ENCODE measurements at places on chromosomes 3 and 15. TPM values are rescaled to one million over a fixed set of nuclear protein-coding genes. Genes with fewer than 3 reads are reported as not detected.

GRCh38 chr15:31077941-31078340 is 23.6 kb downstream of the TRPM1 start:
- DNase-seq = no peak

- peak; percentile 64 for DNase-seq
Measured at GRCh38 chr3:177934001-177934891, 602.0 kb upstream of the KCNMB2 start.

GRCh38 chr3:171018156-171018935 is 8.2 kb downstream of the SLC2A2 start:
- DNase-seq = no peak

DNA sequence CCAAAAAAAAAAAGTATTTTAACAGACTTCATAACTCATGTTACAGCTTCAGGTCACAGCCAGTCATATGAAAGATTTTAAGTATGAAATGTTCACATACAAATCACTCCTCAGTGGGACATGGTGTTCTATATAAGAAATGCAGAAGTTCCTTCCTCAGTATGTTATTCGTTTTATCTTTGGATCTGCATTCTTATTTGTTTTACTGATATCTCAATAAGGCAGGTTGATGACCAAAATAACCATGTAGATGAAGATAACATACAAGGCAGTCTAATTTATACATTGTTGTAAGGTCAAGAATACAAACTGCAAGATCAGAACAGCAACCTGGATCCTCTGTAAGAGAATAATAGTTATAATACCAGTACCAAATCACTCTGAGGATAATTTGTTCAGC is 75.6 kb downstream of the CHAC1 start:
- no peak for DNase-seq

Gene STAC
- 12.5 TPM for polyA plus RNA-seq

DNA sequence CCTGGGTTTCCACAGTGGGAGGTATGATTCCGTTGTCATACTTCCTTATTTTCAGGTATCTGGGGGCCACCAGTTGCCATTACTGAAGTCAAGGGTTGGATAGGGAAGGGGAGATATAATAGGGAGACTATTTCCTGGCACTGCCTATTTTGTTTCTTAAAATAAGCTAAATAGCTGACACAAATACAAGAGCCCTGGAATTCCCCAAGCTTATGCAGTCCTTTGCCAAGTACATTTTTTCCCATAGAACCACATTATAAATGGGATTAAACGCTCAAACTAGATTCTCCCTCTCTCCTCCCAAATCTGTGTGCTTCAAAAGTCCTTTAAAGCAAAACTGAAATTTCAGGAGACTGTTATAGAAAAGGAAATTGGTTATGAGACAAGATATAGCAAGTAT is 68.7 kb downstream of the AP4E1 start:
- no peak for DNase-seq

- no peak for DNase-seq
Measured at GRCh38 chr15:80689716-80690115, 5.4 kb upstream of the ABHD17C start.

GRCh38 chr3:23999012-23999641 is 54.0 kb downstream of the NR1D2 start:
- peak; percentile 73 for DNase-seq

Gene UTS2B
- 0.80 TPM for polyA plus RNA-seq

- no peak for DNase-seq
Measured at GRCh38 chr3:107986505-107986904, 104.3 kb downstream of the CD47 start.

DNA sequence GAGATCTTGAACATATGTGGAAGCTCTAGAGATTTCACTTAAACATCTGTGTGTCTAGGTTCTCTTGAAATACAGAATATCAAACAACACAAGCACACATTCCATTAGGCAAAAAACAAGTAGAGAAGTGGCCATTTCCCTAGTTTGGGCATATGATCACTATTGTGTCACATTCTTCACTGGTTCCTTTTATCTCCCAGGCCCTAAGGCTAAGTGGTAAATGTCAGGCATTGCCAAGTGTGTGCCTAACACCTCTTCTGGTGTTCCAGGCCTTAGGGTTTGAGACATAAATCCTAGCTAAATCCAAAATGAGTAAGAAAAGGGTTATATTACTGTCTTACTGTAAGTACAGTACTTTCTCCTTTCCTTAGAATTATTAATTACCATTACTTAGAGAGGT is 880.1 kb downstream of the PDCD6IP start:
- no peak for DNase-seq

GRCh38 chr15:52790169-52790708 is at the start of gene ONECUT1:
Gene ONECUT1, minus strand, starts transcription at chr15:52790336. Its CDS starts 452 bp downstream, at chr15:52789884.
- DNase-seq = no peak

All from left kidney (tissue), 8 donors.